ENCODE measurements at places on chromosomes 2 and 18.

GRCh38 chr2:10223471-10223870 is 79.2 kb upstream of the HPCAL1 start:
- no peak for DNase-seq

DNA sequence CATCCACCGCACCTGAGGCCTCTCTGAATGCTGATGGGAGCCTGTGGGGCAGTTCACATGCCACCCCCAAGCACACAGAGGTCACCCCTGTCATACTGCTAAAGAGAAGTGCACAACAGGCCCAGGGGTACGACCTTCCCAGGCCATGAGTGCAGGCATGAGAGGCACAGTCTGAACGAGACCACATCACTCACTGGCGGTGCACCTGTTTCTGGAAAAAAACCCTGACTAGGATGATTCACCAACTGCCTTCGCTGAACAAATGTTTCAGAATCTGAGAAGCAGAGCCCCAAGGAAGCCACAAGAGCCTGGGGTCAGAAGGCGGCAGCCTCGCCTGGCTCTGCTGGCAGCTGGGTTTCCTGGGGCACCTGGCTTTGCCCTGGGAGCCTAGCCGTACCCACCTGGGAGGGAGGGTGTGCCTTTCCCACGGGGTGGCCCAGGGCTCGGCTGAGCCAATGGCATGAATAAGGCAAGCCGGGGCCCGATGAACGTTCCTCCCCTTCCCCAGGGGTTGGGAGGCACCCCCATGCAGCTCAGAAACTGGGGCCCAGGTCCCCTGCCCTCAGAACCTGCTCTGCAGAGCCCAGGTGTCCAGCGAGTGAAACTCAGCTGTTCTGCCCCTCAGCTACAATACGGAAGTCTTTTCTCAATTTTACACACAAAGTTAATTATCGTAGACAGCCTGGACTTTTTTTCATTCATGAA is 73.8 kb downstream of the HDAC4 start:
- no peak for DNase-seq

GRCh38 chr18:73245345-73245744 is 377.6 kb upstream of the NETO1 start:
- DNase-seq, result no peak

DNA sequence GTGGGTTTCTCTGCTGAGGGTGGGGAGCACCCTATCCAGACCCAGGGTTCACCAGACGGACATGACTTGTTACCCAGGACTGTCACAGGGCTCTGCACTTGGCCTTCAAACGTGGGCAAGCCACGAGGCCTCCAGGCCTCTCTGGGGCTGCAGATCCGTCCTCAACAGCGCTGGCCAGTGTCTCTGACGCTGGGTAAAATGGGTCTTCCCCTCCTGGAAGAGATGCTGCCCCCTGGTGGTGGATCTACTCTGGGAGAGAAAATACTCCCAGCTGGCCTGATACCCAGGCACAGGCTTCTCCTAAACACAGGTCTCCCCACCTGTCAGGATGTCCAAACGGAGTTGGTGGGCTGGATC is 3.7 kb downstream of the GPR17 start:
- DNase-seq, result peak; percentile 93

GRCh38 chr2:176385838-176386237 is 116.6 kb downstream of the MTX2 start:
- peak; percentile 23 for DNase-seq

GRCh38 chr2:130808482-130809268 is 28.0 kb upstream of the ARHGEF4 start:
- no peak for DNase-seq

DNA sequence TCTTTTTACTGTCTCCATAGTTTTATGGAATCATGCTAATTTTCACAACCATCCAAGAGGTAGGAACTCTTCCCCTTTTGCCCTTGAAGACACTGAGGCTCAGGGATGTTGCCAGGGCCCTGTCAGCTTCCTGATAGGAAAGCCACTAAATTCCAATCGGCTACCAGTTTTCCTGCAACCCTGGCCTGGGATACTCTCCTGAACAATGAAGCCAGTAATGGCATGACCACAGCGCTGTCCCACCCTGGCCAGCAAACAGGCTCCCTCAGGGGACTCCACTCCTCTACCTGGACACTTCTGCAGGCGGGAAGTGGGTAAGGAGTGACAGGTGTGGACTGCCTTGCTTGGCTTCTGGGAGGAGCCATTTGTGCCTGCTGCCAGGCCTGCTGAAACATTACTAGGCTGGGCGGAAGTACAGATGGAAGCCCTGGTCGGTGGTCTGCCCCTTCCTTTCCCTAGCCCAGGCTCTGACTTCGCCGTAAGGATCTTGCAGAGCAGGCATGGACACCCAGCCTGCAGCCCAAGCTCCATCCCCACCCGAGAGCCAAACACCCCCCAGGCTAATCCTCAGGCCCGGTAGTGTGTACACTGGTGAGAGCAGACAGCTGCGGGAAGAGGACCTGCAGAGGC is 78.8 kb upstream of the SMAD2 start:
- peak; percentile 10 for DNase-seq

- no peak for DNase-seq
These were observed 487.9 kb downstream of the STK39 start for GRCh38 chr2:167759531-167759930.

- no peak for DNase-seq
These were observed 61.9 kb downstream of the XRCC5 start for GRCh38 chr2:216171011-216171410.

GRCh38 chr2:154452471-154452870 is 246.0 kb upstream of the KCNJ3 start:
- no peak for DNase-seq

- peak; percentile 32 for DNase-seq
These were observed 484.2 kb downstream of the DLGAP1 start for GRCh38 chr18:3970929-3971328.

DNA sequence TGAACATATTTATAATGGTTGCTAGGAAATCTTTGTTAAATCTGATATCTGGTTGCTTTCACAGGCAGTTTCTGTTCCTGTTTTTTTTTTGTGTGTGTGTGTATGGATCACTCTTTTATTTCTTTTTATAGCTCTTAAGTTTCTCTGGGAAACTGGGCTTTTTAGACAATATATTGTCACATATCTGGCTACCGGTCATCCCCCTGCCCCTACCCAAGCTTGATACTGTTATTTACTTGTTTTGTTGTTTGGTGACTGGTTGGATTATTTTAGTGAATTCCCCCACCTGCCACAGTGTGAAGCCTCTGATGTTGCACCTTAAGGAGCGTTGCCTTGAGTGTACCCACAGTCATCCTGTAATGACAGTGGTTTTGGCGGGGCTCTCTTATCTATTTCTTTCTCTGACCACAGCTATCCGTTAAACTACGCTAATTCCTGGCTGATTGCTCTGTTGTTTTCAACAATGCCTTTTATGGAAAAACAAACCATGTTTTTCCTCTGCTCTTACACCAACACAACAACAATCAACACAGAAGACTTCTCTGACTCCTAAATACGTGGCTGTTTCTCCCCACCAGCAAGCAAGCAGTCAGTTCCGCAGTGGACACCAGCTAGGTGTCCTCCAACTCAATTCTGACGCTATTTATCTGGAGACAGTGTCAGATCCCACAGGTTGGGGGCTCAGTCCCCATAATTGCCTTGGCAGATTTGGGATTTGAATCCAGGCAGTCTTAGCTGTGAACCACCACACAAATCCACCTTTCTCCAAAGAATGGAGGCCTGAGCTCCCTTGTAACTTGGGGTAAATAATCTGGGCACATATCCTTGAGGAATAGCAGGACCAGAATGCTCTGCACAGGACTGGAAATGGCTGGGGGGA is 10.9 kb downstream of the GNLY start:
- DNase-seq, result no peak

- DNase-seq, result no peak
These were observed 68.3 kb downstream of the BABAM2 start for GRCh38 chr2:27958711-27959378.

- peak; percentile 79 for DNase-seq
These were observed 75.8 kb upstream of the SLC1A4 start for GRCh38 chr2:64913357-64913869.

DNA sequence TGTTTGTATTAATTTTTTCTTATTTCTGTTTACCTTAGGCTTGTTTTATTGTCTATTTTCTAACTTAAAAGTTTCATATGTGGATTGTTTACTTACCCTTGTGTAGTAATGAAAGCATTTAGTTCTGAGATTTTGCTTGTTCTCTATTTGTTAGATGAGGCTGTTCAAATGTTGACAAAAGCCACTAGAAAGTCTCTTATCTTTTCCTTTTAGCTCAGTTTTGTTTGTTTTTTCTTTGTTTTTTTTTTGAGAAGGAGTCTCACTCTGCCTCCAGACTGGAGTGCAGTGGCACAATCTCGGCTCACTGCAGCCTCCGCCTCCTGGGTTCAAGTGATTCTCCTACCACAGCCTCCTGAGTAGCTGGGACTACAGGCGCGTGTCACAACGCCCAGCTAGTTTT is 30.9 kb downstream of the USP14 start:
- no peak for DNase-seq

- no peak for DNase-seq
These were observed 30.3 kb downstream of the RAB31 start for GRCh38 chr18:9738266-9738969.

DNA sequence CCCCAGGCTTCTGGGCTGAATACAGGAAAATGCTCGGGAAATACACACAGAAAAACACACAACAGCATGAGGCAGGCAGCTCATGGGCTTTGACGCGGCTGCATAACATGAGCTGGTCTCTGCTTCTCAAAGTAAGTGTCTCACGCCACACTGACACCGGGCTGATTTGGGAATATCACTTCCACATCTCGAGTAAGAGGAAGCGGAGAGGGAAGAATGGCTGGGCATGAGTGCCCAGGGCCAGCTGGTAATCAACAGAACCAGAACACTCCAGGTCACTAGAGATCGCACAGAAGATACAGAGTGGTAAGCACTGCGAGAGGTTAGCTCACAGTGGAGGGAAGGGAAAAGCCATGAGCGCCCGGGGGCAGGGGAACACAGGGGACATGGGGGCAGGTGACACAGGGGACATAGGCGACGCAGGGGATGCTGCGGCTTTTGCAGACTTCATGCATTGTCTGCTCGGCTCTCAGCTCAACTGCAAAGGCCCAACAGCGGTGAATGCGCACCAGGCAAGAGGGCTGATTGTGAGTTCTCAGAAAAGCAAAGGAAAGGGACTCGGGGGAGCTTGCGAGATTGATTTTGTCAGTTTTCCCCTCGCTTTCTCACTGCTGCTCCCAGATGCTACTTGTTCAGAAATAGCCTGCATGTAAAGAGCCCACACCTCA is 141.4 kb downstream of the MBP start:
- DNase-seq, result no peak

GRCh38 chr2:161414042-161415033 is 1.8 kb upstream of the TBR1 start:
- DNase-seq, result peak; percentile 58

GRCh38 chr18:66916834-66917233 is 312.9 kb upstream of the CDH19 start:
- DNase-seq, result no peak

DNA sequence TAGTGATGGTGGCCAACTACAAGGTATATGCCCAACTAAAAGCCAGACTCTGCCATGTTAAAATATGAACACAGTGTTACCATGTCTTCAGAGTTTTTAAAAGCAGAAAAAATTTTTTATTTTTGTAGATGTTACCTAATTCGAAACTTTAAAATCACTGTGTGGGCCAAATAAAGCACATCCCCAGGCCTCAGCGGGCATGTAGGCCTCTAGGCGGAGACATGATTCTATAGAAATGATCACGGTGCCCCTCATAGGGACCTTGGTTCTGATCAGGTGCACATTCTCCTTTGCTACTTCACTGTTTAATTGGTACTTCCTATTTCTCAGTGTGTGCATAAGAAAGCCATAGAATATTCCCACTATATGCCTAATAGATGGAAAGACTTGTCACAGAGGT is 349.2 kb downstream of the XIRP2 start:
- DNase-seq, result no peak

DNA sequence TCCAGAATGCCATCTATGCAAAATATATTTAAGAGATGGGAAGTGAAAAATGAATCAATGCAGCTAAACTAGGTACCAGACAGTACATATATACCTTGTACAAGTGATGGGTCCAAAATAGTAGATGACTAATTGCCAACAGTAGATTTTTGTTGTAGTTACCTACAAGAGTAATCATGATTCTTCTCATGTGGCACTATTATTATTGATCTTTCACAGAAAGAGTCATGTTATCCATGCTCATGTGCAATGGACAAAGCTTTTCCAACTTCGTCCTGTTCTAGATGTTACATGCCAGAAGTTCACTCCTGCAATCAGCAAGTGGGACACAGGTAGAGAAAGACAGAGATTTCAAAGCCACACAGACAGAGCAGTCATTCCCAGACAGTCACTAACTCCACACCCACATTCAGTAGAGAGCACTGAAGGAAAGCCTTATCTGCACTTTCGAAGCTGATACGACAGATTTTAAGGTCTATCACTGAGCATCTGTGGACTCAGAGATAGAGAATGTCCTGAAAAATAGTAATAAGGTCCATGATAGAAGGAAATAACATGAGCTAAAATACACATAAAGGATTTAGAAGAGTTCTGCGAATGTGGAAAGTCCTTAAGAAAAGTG is 101.6 kb upstream of the ITPRID2 start:
- DNase-seq, result peak; percentile 35

DNA sequence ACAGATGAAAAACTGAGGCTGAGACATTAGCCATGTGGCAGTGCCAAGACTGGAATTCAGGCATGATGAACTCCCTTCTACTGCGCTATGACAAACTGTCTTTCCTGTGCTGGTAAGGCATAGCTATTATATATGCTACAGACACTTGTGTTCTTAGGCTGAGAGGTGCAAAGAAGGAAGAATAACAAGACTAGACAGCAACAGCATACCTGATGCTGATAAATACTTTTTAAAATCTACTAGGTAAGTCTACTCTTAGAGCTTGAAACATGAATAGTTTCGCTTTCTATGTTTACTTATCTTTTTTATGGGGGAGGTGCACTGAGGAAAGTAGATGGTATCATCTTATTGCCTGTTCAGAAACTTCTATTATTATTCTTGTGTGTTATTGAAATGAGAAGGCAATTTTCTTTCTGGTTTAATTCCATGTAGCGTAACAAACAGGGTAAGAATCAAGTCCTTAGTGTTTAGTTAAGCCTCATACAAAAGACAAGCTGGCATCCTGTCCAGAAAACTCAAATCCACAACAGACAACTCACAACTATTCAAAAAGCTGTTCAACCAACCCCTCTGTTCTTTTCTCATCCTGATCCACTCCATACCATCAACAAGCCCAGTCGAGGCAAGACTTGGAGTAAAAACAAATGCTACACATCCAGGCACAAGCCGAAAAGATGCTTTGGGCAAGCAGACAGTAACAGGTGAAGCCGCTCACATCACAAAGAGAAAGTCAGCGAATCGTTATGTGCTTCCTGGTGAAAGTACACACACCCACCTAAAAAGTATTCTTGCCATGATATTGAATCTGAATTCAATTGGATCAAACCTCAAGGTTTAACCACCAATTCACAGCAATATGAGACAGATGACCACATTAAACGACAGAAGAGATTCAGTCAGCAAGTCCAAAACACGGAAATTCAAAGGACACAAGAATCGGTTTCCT is 1.5 kb downstream of the TTC32 start:
- DNase-seq, result peak; percentile 41

DNA sequence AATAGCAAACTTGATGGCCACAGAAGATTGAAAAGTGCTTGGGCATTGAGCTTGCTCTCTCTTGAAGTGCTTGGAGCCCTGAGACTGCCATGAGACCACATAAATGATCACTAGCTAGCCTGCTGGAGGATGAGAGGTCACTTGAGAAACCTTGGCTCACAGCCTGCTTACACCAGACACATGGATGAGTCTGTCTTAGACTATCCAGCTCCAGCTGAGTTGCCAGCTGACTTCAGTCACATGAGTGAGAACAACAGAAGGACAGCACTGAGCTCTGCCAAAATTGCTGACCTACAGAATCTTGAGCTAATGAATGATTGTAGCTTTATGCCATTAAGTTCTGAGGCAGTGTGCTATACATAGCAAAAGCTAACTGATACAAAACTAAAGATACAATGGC is 18.1 kb downstream of the NABP1 start:
- no peak for DNase-seq

Measured in HT-29 (cell line).